ENCODE measurements at places on chromosomes 12 and 14.

DNA sequence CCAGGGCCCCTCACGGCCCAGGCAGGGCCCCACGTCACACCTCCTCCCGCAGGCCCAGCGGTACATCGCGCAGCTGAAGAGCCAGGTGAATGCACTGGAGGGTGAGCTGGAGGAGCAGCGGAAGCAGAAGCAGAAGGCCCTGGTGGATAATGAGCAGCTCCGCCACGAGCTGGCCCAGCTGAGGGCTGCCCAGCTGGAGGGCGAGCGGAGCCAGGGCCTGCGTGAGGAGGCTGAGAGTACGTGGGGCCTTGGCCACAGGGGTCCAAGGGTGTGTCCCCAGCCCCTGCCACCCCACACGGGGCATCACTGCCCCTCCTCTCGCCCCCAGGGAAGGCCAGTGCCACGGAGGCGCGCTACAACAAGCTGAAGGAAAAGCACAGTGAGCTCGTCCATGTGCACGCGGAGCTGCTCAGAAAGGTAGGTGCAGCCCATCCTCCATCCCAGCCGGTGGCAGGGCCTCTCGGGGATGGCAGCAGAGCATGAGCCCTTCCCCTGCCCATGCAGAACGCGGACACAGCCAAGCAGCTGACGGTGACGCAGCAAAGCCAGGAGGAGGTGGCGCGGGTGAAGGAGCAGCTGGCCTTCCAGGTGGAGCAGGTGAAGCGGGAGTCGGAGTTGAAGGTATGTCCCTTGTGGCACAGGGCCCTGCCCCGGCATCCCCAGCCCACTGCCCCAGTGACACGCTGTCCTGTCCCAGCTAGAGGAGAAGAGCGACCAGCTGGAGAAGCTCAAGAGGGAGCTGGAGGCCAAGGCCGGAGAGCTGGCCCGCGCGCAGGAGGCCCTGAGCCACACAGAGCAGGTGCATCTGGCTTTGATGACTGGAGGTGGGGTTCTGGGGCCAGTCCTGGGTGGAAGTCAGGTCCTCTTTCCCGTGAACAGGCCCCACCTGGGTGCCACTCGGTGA lies 20.9 kb downstream of the HIP1R start:
- DNase-seq, result no peak

- no peak for DNase-seq
Measured at GRCh38 chr14:55366271-55366670, 45.4 kb downstream of the ATG14 start.

- DNase-seq, result no peak
Measured at GRCh38 chr14:64942531-64943111, at the start of gene GPX2. GPX2 (minus strand) TSS chr14:64942745; CDS start chr14:64942726, 19 bp downstream.

DNA sequence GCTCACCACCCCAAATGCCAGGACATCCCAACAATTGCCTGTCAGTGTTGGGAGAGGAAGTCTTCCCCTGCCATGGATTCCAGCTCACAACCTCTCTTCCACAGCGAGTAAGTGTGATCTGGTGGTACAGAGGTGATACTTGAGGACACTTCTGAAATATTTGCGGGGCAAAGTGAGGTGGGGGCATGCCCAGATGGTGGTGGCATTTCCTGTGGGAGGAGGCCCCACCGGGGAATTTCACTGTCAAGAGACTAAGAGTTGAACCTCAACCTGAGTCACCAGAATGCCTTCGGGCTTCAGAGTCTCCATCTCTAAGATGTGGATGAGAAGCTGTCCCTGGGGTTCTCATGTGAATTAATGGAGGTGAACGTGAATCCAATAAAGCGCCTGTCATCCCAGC lies 122.3 kb upstream of the RFLNA start:
- no peak for DNase-seq

DNA sequence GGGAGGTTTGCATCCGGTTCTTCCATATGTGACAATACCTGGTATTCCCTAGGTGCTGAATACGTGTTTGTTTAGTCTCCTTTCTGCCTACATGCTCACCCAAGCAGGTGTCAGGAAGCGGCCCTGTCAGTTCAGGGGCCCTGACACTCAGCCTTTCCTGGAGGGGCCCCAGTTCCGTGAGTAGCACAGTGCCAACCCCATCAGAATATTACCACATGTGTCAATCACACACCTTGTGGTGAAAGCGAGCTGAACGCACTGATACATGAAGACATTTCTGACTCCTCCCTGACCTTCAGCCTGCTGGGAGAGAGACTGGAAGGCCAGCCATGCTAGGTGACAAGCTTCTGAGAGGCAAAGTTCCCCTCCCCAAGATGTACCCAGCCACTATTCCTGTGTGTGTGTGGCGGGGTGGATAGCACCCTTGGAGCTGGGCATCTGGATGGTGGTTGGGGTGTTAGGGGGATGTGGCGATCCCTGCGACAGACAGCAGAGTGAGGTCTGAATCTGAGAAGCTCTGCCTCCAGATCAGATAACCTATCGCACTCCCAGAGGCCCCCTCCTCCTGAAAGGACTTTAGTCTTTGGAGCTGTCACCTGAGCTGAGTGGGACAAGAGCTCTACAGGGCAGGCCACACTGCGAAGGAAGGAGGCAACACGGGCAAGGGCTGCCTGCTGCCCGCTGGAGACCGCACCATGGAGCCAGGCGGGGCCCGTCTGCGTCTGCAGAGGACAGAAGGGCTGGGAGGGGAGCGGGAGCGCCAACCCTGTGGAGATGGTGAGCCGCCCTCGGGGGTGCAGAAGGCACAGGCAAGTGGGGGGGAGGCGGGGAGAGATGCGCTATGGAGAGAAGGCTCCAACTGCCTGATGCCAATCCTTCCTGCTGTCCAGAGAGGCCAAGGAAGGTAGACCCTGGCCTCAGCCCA lies at the start of gene SOAT2:
Gene SOAT2 (plus strand): TSS at position 604 of the 925 bp plus-strand sequence. CDS start 92 bp downstream, at position 696.
- no peak for DNase-seq

GRCh38 chr12:7961395-7962178 lies 25.6 kb upstream of the SLC2A3 start:
- no peak for DNase-seq

GRCh38 chr14:105070760-105071137 lies 5.5 kb upstream of the GPR132 start:
- no peak for DNase-seq

- peak; percentile 78 for DNase-seq
Measured at GRCh38 chr14:36070031-36070719, 106.3 kb downstream of the PTCSC3 start.

DNA sequence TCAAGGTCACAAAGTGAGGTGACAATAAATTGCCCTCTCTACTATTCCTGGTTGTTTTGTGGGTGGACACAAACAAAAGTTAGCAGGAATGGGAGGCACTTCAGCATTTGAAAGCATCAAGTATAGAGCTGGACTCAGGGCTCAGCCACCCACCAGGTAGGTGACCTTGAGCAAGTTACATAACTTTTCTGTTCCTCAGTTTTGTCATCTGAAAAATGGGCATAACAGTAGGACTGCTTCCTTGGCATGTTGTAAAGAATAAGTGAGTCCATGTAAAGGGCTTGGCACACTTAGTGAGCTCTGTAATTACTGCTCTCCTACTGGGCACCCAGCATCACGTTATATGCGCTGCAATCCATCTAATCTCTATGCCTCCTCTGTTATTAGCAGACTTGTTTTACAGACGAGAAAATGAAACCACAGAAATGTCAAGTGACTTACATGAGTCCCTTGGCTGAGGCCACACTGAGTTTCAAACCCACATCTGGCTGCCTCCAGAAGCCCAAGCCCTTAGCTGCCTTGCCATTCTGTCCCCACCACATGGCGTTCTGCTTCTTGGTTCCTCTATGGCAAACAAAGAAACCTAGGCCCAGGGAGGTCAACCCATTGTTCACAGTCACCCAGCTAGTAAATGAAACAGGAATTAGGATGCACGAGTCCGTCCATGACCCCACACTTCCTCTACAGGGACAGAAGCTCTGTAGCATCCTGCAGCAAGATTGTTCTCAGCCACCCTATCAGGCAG lies 63.2 kb upstream of the SLC24A4 start:
- no peak for DNase-seq

DNA sequence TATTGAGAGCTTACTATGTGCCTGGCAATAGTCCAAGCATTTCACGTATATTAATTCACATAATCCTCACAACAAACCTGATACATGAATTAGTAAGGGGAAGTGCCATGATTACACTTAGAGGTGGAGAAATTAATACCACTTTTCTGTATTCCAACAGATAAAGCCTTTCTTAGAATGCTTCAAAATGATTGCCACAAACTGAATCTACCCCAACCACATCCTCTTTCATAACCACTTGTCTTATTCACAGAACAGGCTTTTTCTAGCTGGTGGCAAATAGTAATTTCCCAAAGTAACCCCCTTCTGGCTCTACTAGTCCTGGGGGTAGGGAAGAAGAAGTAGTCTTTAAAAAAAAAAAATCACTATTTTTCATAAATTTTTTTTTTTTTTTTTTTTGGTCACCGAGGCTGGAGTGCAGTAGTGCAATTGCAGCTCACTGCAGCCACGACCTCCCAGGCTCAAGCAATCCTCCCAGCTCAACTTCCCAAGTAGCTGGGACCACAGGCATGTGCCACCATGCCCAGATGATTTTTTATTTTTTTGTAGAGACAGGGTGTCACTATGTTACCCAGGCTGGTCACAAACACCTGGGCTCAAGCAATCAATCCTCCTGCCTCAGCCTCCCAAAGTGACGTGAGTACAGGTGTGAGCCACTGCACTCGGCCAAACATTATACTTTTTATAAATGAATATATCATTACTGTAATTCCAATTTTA lies 59.0 kb upstream of the ARID2 start:
- no peak for DNase-seq

DNA sequence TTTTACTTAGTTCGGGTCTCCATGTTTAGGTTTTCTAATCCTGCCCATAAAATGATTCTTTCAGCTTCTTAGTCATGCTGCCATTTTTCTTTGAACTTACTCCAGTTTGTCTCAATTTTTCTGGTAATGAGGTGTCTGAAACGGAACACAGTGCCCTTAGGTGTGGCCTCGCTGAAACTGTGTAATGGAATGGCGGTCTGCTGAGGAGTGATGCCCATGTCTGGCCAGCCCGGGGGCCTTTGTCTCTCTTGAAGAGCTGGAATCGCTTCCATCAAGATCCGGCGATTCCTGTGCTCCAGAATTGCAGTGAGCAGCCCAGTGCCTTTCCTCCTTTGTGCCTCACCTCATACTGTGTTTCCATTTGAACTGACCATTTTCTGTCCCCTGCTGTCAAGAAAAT lies 112.5 kb downstream of the FBXL14 start:
- no peak for DNase-seq

DNA sequence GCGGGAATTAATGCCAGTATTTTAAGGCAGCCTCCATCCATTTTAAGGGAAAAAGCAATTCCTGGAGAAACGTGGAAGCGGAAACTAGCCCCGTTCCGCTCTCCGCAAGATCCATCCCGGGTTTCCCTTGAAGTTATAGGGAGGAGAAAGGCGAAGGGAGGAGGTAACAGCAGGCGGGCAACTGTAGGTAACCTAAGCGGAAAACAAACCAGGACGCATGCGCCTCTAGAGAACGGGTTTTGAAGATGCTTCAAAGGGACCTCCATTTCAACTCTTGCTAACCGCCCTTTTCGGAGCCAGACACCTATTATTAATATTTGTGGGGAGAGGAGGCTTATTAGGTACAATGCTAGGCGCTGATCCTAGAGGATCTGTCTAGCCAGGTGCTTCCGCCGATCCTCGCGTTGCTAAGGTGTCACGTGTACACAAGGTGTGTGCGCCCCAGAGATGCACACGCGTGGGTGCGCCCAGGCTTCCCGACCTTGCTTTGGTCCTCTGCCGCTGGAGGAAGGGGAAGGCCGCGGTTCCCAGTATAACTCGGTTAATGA lies 6.2 kb downstream of the TBX5 start:
- no peak for DNase-seq

DNA sequence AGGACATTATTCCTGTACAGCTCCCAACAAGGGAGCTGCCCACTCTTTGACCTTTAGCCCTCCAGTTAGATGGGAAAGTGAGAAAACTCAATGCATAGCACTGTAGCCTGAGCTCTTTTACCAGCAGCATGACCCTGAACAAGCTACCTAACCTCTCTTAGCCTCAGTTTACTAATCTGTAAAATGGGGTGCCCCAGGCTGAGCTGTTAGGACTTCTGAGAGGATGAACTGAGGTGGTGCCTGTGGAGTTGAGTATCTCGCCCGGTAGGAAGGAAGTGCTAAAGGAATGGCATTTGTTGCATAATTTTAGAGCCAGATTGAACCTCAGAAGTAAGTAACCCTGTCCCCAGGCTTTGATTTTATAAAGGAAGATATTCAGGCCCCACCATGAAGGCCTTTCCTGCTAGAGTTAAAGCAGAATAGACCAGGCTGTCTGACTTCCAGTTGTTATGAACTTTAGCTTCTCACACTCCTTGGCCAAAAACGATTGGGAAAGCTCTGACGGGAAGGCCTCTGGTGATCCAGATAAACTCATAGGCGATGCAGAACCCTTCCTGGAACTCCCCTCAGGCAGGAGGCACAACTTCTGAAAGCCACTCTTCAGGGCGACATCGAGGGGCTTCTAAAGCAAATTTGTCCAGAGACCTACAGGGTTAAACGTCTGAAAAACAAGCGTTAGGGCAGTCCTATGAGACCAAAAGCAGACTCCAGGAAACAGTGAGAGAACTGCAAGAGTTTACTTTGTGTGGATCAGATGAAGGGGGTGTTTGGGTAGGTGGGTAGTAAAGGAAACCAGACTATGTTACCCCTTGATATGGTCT lies 2.5 kb upstream of the SERPINA10 start:
- DNase-seq, result no peak

- no peak for DNase-seq
Measured at GRCh38 chr12:108638997-108639822, 5.5 kb upstream of the SELPLG start.

All from BE2C (cell line).